ENCODE measurements at places on chromosomes 2 and 18. TPM values are rescaled to one million over a fixed set of nuclear protein-coding genes. Genes with fewer than 3 reads are reported as not detected.

Gene ADRA2B
- total RNA-seq: not detected

Gene STARD6
- total RNA-seq: not detected

Gene PROKR1
- not detected for total RNA-seq

Gene BOLL
- total RNA-seq: 0.16 TPM

DNA sequence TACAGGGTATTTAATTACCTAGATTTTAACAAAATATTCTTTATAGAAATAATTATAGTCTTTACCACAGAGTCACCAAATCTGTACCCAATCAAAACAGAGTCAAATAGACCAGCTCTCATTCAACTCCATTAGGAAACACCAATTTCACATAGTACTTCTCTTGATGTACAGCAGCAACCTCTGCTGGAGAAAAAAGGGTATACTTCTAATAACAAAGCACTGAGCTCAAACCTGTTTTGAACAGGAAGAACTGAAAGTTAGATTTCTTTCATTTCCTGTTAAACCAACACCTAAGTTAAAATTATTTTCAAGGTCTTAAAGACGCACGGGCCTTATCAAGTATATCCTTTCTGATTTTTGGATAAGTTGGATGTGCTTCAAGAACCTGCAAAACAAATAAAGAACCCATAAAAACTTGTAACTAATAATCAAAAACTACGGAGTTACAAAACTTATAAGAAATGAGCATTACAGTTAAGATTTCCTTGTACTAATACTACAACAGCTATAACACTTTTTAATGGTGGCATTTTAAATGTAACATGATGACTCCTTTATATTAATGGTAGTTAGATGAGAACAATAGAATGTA lies 79.0 kb downstream of the TTC21B start:
- DNase-seq: peak; percentile 72

GRCh38 chr2:168030862-168031624 lies 216.4 kb downstream of the STK39 start:
- peak; percentile 55 for DNase-seq

- DNase-seq: no peak
These were observed 53.4 kb downstream of the SDC1 start for GRCh38 chr2:20171445-20171977.

GRCh38 chr2:20440001-20440560 lies 6.8 kb upstream of the RHOB start:
- no peak for DNase-seq

DNA sequence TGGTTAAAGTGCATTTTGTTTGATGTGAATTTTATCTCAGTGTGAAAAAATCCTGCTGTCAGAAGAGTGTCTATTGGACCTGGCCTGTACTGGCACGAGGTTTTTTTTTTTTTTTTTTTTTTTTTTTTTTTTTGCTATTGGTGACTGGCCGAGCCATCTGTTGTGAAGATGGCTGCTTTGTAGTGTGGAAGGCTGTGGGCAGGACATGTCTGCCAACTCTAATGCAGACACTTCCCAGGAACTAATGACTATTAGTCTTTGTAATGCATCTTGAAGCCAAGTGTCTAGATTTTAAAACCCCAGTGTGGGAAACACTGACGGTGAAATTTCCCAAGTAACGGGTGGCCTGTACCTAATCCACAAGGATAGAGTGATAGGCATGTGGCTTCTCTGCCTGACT lies 34.3 kb downstream of the ZAP70 start:
- DNase-seq: peak; percentile 92

DNA sequence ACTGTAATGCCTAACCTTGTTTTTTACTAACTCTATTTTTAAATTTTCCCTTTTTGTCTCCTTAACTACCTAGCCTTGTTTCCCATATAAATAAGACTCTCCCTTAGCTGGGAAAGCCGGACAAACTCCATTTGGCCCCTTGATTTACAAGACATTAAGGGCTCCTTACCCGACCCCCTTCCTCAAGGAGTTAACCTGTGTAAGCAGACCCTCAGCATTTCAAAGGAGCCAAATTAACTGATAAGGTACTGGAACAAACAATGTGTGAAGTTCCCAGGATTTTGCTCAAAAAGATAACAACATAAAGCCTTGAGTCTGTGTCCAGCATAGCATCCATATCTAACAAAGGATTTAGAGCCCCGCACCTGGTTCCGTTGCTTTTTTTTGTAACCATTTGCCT lies 59.6 kb upstream of the C2orf15 start:
- DNase-seq: no peak

DNA sequence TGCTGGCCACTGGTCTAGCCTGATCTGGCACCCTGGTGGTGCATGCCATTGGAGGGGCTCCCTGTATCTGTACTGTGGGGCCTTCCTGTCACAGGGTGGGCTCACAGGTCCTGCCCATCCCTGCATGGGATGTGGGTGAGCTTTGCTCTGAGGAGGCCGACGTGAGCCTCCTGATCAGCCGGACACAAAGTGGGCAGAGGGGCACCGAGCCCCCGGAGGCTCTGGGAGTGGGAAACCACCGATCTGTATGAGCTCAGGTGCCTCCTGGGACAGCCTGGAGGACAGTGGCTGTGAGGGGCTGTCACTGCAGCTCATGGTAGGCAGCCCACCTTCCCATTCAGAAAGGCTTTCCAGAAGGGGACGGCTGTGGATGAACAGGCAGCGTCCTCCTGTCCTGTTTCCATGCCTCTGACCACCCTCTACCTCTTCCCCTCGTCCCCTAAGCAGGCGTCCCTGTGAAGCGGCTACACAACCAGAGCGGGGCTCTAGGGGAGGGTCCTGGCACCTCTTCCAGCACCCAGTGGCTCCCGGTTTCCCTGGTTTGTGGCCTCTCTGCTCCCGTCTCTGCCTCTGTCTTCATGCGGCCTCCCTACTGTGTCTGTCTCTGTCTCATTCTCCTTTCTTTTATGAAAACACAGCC lies 112.5 kb upstream of the OTOS start:
- DNase-seq: no peak

DNA sequence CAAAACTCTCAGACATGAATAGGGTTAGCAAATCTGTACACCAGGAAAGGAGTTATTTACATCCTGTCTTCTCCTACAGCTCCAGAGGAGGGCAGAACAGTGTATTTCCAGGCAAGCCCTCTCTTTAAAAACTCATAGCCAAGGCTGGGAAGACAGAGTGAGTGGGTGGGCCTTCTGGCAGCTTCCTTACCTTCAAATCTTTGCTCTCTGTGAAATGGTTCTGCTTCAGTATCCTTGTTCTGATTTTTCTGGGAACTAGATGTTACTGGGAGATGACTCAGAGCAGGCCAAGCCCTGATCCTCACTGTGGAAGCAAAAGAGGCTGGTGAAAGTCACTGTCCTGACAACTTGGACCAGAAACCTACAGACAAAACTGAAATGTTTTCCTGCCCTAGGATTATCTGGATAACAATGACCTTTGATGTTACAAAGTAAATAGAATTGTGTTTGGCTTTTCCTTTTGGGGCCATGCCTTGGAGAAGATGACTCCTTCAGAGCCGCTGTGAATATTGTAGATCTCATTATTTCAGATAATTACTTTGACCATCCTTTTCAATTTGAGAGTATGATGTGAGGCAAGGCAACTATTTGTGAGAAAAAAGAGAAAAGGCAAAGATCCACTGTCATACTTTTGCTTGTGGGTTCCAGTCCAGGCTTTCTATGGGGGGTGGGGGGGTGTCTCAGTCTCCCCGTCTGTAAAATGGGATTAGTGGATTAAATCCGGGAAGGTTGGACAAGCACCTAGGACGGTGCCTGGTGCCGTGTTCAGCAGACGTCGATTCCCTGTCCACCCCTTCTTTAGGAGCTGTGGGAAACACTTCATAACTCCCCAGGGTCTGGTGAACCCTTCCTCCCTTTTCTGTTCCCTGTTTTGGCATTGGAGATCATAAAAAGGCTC lies 644 bp upstream of the QPCT start:
- DNase-seq: peak; percentile 31

DNA sequence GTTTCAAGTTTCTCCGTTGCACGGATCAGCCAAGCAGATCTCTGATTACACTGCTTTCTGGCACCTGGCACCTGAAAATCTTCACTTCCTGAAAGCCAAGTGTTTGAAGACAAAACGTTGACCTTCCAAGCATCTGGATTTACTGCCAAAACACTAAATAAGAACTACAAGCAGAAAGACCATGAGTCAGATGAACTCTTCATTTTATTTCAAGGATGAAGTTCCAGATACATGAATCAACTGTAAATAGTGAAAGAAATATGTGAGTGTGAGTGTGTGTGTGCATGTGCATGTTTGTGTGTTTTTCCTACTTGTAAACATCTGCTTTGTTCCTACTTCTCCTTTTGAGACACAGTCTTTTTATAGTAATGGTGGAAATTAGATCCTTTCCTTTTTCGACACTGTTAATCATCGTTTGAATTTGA lies 60.0 kb upstream of the DTNA start:
- peak; percentile 50 for DNase-seq

DNA sequence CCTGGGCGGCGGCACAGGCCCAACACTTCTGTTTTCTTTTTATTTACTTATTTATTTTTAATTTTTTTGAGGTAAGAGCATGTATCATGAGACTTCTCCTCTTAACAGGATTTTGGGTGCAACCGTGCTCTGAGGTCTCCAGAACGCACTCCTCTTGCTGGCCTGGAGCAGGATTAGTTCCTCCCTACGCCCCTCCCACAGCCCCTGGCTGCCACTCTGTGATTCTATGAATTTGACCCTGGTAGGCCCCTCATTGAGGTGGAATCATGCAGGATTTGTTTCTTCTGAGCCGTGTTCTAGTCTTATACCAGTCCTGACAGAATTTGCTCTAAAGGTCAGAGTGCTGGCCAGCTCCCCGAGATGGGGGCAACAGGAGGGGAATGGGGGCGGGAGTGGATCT lies 106.5 kb upstream of the HS6ST1 start:
- DNase-seq: no peak

DNA sequence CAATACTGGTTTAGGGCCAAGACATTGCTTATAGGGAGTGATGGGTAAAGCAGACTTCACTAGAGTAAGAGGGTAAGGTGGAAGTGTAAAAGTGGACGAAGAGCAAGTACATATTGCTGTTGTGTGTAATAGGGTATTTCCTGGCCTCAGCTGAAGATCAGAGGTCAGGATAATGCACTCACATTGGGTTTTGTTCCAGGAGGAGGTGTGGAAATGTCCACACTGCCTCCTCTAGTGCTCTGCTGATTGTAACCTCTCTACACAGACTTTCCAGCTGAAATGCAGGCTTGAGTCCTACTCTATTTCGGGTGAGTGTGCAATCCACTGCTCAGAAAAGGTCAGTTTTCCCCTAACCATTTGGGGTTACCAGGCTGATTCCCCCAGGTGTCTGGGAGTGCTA lies 41.7 kb upstream of the PLA2R1 start:
- no peak for DNase-seq

DNA sequence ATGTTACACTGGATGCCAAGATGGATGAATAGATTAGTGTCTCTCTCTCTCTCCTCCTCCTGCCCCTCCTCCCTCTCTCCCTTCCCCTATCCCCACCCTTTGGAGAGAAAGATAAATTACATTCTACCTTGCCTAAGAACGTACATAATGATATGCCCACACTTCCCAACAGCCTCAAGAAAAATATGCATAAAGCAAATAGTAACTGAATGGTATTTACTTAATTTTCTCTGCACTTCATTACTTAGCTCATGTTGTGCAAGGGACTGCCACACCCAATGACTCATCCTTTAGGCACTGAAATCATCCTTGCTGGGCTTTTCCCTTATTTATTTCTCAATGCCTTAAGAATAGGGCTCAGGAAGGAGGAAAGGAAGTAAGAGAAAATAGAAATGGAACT lies 137.3 kb upstream of the PID1 start:
- peak; percentile 79 for DNase-seq

DNA sequence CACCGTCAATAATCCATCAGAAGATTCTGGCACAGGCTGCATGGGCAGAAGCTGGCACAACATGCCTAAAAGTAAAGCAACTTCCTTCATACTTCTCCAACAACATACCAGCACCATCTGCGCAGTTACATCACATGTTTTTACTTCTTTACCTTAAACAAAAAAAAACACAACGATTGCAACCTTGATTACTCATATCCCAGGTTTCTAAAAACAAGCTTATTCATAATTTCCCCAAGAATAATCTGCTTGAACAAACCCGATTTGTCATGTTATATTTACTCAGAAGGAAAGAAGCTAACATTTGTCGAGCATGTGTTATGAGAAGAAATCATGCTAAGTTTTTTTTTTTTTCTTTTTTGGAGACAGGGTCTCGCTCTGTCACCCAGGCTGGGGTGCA lies 54.7 kb downstream of the THADA start:
- no peak for DNase-seq

DNA sequence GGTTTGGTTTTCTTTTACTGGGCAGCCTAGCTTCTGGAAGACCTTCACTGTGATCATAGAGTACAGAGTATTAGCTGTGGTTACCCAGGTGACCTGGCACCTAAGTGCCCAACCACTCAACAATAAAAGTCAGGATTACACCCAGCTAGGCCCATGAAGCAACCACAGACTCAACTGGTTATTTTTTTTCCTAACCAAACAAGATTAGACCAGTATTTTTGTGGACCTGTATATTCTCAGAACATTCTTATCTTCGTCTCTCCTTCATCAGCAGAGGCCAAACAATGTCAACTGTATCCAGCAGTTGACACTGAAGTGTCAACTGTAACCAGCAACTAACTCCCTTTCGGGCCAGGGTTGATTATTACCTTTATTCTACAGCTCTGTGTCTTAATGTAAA lies 289.2 kb upstream of the SLC39A10 start:
- no peak for DNase-seq

DNA sequence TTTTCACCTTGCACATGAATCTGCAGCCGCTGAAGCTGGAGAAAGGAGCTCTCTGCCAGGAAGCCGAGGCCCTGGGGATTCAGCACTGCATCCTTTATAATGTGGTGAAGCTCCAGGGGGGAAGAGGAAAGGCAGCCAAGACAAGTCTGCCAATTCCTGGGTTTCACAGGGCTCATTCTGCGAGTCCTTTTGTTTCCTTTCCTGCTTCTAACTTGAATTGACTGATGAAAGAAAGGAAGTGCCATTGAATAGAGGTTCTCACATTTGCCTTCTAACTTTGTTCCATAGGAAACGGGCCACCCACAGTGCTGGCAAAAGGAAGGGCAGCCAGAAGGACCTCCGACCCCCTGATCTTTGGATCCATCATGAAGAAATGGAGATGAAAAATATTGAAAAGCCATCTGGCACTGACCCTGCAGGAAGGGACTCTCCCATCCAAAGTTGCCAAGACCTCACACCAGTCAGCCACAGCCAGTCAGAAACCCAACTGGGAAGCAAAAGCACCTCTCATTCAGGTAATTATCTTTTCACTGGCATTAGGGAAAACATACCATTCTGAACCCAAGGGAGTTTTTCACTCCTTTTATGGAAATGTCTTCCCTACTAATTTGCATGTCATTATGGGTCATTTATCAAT lies 765.4 kb downstream of the MBD2 start:
- no peak for DNase-seq
